ENCODE measurements at places on chromosomes 6 and 20.

DNA sequence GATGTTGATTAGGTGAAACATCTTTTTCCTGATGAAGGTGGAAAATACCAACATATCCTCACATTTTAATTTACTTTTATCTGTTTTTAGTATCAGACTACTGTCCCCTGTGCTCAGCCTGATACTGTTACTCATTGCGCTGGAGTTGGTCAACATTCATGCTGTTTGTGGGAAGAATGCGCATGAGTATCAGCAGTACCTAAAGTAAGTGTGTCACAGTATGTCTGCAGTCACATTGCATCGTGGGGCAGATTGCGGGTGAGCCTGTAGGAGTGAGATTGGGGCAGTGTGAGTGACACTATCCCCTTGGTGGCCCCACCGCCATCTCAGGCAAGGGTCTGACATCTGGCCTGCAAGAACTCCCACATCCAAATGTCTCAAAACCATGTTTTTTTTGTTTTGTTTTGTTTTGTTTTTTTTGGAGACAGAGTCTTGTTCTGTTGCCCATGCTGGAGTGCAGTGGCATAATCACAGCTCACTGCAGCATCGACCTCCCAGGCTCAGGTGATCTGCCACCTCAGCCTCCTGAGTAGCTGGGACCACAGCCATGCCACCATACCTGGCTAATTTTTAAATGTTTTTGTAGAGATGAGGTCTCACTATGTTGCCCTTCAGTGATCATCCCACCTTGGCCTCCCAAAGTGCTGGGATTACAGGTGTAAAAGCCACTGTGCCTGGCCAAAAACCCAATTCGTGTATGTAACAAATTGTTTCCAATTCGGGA lies 27.8 kb downstream of the ERMARD start:
- no peak for DNase-seq

DNA sequence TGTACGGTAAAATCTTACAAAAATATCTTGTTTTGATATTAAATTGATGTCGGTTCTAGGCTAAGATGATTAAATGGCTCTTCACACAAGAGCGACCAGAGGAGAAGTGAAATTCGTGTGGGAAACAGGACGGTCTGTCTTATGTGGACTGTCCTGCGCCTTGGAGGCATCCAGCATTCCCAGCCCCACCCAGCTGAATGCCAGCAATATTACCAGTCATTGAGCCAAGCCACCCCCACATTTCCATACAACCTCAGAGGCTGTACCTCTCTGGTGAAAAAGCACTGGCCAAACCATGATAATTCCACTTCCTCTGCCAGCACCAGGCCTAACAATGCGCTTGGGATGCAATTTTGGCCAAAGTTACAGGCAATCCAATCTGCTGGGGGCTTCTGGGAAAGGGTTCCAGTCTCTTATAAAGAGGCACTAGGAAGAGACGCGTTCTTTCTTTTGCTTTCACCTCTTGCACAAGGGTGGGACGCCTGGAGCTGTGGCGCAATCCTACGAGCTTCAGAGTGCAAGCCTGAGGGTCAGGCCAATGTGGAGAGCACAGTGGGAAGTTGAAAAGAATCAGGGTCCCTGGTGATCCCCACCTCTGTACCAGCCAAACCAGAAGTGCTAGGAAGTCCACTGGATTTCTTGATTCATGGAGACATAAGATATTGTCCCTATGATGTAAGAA lies 213.1 kb downstream of the PREX1 start:
- DNase-seq, result no peak

DNA sequence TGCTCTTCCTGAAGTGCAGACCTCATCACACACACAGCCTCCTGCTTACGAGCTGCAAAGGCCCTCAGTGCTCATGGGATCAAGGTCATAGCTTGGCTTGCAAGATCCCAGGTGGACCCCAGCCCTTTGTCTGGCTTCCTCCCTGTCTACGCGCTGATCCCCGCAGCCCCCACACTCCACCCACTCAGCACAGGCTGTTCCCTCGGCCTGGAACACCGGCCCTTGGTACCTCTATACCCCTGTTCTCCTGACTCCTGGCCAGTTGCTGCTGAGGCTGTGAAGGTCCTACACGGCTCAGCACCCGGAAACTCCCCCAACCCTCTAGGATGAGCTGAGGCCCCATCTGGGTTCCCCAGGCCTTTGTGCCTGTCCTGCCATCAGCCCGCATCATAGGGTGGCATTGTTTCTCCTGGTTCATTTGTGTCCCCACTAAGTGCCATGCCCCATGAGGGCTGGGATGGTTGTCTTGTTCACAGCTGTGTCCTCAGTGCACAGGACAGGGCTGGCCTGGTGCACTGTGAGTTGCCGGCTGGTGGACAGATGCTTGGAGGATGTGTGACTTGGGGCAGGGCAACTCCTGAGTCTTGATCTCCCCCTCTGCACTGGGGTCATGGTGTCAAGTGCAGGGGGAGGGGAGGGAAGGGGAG lies 57.0 kb downstream of the ADNP start:
- DNase-seq, result no peak

- no peak for DNase-seq
These were observed 205.8 kb downstream of the TMEM242 start for GRCh38 chr6:157117431-157118095.

DNA sequence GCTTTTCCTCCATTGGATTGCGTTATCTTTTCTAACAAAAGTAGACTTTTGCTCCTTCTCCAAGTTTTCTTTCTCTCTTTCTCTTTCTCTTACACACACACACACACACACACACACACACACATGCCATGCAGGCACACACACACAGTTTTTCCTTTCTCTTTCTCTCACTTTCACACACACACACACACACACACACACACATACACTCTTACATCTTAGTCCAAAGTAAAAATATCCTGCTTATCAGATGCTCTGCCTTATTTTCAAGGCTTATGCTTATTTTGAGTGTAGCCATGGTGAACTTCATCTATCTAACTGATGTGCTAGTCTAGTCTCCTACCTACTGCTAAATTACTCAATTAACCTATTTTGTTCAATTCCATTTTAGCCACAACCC lies 34.4 kb upstream of the RAB23 start:
- no peak for DNase-seq

DNA sequence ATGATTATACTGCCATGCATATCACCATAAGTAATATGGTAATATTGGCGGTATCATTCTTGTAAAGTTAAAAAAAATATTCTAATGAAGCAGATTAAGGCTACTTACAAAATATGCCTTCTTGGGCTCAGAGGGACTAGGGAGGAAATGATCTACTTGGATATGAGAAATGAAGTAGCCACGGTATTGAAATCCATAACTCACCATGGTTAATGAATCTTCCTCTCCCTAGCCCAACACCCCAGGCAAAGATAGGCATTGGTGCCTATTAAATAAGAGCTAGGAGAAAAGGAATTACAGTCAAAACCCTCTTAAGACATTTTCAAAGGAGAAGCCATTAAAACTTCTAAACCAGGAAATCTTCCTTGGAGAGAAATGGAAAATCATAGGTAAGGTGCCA lies 280.5 kb downstream of the TFAP2B start:
- DNase-seq, result no peak

DNA sequence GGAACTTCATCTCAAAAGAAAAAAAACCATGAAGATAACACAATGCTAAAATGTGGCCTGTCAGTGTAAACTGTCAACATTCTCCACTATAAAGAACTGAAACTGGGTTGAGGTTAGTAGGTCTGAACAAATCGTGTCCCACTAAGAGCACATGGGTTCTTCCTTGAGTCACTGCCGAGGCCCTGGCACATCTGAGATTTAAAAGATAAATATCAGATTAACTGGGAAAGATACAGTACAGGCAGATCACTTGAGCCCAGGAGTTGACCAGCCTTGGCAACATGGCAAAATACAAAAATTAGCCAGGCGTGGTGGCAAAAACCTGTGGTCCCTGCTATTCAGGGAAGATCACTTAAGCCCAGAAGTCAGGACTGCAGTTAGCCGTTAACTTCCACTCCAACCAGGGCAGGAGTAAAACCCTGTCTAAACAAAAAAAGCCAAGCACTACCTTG lies 5.6 kb downstream of the EEF1A1 start:
- DNase-seq, result no peak

DNA sequence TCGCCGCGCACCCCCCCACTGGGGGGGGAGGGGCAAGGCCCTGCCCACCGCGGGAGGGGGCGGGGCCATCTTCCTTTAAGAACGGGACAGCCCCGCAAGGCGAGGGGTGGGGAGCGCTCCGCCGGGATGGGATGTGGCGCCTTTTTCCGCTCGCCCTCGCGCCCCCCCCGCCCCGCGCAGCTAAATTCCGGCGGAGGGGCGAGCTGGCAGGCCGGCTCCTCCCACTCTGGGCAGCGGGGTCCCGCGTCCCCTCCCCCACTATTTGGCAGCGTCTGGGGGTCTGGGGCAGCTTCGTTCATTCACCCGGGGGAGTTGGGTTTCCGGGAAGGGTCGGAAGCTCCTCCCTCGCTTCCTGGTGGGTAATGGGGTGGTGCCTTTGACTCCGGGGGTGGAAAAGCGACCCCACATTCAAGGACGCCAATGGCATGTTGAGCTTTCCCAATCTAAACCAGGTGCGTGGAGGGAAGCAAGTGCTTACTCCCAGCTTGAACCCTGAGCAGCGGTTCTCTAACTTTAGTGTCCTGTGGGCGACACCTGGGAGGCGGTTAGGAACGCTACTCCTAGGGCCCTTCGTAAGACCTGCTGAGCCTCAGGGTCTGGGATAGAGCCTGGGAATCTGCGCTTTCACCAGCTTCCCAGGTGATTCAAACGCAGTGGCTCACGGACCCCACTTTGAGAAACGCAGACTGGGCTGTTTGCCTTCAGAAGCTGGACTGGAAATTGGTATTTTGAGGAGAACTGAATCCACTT lies 927 bp downstream of the ASXL1 start:
- peak; percentile 67 for DNase-seq

- DNase-seq, result no peak
These were observed 220.4 kb upstream of the HEY2 start for GRCh38 chr6:125529061-125529460.

GRCh38 chr20:3687655-3688054 lies 5.8 kb upstream of the ADAM33 start:
- DNase-seq, result no peak

- DNase-seq, result no peak
These were observed 37.2 kb downstream of the CST9L start for GRCh38 chr20:23530937-23531567.

DNA sequence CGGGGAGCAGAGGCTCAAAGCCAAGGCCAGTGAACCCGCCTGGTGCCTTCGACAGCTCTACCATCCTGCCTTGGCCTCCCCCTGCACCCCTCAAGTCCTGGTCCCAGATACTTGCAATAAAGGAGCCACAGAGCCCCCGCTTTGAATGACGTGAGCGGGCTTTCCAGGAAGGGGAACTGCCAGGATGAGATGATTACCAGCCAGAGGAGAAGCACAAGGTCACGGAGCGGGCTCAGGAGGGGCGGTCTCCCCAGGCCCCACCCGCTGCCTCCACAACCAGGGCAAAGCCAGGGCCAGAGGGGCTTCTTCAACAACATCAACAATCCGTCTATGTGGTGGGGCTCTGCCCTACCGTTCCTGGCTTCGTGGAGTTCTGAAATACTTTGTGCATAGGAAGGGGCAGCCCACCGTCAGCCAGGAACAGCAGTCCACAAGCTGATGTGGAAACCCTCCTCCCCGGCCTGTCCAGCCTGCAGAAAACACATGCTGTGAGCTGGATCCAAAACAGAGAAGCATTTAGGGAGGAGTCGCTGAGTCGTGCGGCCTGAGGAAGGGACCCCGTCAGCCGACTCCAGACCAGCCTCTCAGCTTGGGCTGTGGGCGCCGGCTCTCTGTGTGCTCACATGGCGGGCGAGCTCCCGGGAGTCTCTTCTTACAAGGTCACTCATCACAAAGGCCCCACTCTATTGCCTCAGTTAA lies 392.5 kb downstream of the CDH4 start:
- no peak for DNase-seq

DNA sequence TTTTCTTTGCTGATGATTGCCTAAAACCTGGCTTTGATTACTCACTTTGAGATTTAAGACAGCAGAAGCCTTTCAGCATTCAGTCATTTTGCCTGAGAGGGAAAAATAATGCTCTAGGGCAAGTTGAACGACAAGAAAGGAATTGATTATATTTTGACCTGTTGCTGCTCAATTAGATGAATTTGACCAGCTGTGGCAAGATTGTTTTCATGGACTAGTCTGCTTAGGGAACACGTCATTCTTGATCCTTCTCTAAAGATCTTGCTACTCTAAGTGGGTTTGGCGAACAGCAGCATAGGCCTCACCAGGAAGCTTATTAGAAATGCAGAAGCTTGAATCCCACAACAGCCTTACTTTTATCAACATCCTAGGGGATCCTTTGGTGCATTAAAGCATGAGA lies 59.7 kb upstream of the PHACTR1 start:
- no peak for DNase-seq

GRCh38 chr6:111566873-111567517 lies 38.7 kb downstream of the TRAF3IP2 start:
- no peak for DNase-seq

GRCh38 chr6:97790926-97791590 lies 508.0 kb upstream of the MMS22L start:
- no peak for DNase-seq

- DNase-seq, result no peak
These were observed 61.1 kb upstream of the TCF21 start for GRCh38 chr6:133827766-133828165.

DNA sequence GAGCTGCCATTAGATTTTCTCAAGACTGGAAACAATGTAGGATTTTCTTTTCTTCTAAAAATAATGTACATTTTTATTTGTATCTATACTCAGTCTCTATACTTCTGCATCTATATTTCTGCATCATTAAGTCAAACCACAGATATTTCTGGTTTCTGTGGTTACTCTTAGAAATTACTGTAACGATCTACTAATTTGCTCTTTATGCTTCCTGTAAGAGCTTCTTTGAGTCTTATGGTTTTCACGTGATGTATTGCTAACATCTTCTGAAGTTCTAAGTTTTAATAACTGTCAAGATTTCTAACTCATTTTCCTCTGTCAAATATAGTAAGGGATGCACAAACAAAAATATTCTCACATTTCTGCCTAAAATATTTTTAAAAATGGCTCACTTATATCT lies 1144.5 kb downstream of the HACE1 start:
- no peak for DNase-seq

GRCh38 chr6:109454496-109455436 lies 806 bp downstream of the MICAL1 start:
- peak; percentile 48 for DNase-seq

GRCh38 chr6:100622907-100623692 lies 158.4 kb upstream of the SIM1 start:
- no peak for DNase-seq

Data from effector CD8-positive, alpha-beta T cell (primary cell).